Mucosa of descending colon (tissue), 3 donors: ENCODE measurements at places on chromosomes 6 and 20. TPM values are rescaled to one million over a fixed set of nuclear protein-coding genes. Genes with fewer than 3 reads are reported as not detected.

Gene CALHM4
- total RNA-seq: not detected

Gene MICB
- 2.9 TPM for total RNA-seq

Gene RSPH9
- 0.12 TPM for total RNA-seq

Gene NKAIN2
- total RNA-seq: 0.34 TPM

Gene MOG
- not detected for total RNA-seq

Gene TNNC2
- 3.1 TPM for total RNA-seq

Gene WFDC12
- total RNA-seq: not detected

Gene HLA-DRA
- total RNA-seq: 69.0 TPM

Gene ADGRF5
- total RNA-seq: 1.9 TPM

Gene LGSN
- total RNA-seq: 0.05 TPM

Gene TBCC
- 22.6 TPM for total RNA-seq

Gene LPIN3
- 73.3 TPM for total RNA-seq

Gene HDGFL1
- total RNA-seq: not detected

Gene SNAP25
- total RNA-seq: 1.1 TPM

Gene HSPA1B
- total RNA-seq: 200 TPM

Gene CLVS2
- total RNA-seq: 0.92 TPM

Gene GLP1R
- 0.09 TPM for total RNA-seq

Gene COL21A1
- total RNA-seq: 2.1 TPM

Gene LPA
- 0.03 TPM for total RNA-seq

Gene SMLR1
- total RNA-seq: not detected

Gene PPP1R3G
- total RNA-seq: 0.55 TPM
